ENCODE measurements at places on chromosomes 6 and 20.

GRCh38 chr6:25832307-25832662, 433 bp upstream of the SLC17A1 start:
- DNase-seq: no peak

DNA sequence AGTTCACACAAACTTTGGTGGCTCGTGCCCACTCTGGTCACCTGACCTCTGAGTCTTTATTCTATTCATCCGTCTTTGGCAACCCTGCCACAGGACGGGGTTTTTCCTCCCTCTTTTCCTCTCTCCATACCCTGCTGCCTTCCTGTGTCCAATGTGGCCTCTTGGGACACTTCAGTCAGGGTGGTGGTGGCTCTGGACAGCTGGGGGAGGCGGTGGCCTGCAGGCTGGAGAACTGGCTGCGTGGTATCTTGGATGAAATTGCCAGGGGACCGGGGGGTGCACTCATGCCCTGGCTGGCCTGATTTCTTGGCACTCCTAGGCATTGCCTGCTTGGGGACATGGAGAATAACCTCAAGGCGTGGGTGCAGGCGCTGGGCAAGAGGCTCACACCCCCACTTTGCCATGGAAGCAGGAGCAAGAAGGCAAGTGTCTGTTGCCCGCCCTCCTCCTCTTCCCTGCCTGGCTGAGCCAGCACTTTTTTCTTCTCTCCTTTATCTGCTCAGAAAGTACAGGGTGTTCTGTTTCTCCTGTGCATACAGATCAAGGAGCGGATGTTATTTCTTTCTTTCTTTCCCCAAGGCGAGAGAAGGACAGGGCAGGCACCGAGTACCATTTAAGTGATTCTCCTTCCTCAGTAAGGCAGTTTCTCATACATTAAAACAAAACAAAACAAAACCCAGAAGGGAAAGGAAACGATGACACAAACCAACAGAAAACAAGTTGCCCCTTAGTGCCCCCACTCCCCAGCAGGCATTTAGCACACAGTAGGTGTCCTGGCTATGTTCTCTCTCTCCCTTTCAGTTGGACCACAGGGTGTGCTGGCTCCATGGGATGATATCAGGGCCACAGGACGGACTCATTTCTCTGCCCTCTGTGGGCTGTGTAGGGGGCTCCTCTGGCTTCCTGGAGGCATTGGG, 155.5 kb upstream of the RNF24 start:
- no peak for DNase-seq

DNA sequence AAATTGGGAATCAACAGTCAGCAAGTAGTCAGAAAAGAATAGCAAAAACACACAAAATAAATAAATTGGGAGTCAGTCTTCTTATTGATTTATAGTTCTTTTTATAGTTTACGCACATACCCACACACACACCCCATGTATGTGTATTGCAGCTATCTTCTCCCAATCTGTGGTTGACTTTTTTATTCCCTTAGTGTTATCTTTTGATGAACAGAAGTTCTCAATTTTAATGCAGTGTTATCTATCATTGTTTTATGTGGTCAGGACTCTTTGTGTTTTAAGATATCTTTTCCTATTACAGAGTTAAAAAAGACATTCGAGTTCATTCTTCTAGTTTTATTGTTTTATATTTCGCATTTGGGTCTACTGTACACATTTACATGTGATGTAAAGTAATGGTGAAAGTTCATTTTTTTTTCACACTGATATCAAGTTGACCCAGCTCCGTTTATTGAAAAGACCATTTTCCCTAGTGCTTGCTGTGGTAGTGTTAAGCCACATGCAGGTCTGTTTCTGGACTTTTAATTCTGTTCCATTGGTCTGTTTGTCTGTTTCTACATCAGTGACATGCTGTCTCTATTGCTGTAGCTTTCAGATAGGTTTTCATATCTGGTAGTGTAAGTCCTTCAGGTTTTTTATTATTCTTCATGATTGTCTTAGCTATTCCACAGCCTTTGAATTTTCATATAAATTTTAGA, 78.4 kb downstream of the ZFAND3 start:
- DNase-seq: no peak

- no peak for DNase-seq
Observed at GRCh38 chr6:3533981-3534380, 77.1 kb upstream of the SLC22A23 start.

DNA sequence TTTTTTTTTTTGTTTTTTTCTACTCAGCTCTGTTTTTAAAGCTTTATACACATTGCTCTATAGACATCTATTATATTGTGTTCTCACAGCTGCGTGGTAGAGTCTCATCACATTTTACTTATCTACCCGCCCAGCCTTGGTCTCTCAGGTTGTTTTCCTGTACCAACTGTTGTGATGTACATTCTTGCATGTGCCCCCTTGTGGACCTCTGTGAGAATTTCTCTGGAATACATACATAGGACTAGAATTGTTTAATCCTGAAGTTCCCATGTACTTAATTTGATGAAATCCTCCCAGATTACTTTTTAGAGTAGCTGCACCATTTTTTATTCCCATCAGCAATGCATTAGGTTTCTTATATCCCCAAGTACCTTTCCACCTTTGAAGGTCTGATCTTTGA, 40.4 kb upstream of the TINAG start:
- DNase-seq: no peak
